Stimulated activated CD4-positive, alpha-beta T cell treated with anti-CD3 and anti-CD28 coated beads, Interleukin-2, amount 100 ng/mL, for 24 hours (primary cell): ENCODE measurements at places on chromosomes 13 and 19.

DNA sequence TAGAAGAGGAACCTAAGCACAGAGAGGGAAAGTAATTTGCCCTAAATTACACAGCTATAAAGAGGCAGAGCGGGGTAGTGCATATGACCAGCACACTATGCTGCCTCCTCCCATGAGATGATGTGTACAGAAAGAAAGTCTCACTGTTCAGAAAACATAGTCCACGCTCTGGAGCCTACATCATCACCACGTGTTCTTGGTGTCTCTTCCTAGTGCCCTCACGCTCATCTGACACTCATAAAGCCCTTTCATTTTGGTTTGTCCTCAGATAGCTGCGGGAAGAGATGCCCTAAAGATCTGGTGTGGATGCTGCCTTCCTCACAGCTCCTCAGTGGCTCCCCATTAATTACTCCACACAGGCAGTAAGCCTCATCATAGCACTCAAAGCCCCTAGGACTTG, 27.4 kb upstream of the SIAH3 start:
- no peak for DNase-seq

DNA sequence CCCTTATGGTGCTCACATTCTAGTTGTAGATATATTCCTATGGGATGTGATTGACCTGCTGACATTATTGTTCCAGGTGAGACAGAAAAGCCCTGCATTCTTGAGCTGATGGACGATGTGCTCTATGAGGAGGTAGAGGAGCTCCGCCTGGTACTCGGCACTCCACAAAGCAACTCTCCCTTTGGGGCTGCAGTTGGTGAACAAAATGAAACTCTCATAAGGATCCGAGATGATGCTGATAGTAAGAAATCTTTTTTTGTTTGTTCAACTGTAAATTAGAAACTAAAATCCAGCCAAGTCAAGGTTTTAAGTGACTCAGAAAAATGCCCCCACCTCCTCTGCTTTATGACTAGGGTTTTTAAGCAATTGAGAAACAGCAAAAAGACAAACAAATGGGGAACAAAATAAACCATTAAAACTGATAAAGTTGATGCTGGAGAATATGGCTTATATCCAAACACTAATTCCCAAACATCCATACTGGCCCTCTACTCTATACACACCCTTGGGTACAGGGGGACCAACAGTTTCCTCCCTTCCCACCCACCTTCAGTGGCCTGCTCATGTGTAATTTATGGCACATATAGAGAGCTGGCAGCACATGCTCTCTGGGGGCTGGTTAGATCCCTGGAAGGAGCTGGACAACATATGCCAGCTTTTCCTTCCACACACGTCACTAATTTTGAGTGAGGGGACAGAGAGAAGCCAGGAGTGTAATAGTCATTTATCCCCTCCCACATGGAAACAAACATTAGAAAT, 139.6 kb downstream of the STOML3 start:
- no peak for DNase-seq

DNA sequence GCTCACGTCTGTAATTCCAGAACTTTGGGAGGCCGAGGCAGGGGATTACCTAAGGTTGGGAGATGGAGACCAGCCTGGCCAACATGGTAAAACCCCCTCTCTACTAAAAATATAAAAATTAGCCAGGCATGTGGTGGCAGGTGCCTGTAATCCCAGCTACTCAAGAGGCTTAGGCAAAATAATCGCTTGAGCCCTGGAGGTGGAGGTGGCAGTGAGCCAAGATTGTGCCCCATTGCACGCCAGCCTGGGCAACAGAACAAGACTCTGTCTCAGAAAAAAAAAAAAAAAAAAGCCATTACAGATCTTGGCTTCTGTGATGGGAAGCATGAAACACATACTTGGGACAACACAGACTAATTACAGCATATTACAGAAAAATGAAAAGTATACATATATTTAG, 1404.5 kb upstream of the SPRY2 start:
- DNase-seq, result no peak

- no peak for DNase-seq
These were observed 348.5 kb upstream of the ARGLU1 start for GRCh38 chr13:106916329-106916976.

DNA sequence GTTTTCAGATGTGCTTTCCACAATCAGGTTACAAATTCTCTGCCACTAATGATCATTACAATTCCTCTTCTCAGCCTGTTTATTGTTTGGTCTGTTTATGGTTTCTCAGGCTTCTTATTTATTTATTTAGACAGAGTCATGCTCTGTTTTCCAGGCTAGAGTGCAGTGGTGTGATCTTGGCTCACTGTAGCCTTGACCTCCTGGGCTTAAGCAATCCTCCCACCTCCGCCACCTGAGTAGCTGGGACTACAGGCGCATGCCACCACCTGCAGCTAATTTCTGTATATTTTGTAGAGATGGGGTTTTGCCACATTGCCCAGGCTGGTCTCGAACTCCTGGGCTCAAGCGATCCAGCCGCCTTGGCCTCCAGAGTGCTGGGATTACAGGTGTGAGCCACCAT, 2.1 kb upstream of the ZSCAN5A start:
- DNase-seq, result no peak

- peak; percentile 91 for DNase-seq
These were observed 1.2 kb upstream of the INAFM1 start for GRCh38 chr19:47273313-47274070.

- DNase-seq, result peak; percentile 91
These were observed at the start of gene NECTIN2 for GRCh38 chr19:44845612-44846454. TSS of gene NECTIN2 (plus strand) at chr19:44846297. CDS start at chr19:44846526, 229 bp downstream.

DNA sequence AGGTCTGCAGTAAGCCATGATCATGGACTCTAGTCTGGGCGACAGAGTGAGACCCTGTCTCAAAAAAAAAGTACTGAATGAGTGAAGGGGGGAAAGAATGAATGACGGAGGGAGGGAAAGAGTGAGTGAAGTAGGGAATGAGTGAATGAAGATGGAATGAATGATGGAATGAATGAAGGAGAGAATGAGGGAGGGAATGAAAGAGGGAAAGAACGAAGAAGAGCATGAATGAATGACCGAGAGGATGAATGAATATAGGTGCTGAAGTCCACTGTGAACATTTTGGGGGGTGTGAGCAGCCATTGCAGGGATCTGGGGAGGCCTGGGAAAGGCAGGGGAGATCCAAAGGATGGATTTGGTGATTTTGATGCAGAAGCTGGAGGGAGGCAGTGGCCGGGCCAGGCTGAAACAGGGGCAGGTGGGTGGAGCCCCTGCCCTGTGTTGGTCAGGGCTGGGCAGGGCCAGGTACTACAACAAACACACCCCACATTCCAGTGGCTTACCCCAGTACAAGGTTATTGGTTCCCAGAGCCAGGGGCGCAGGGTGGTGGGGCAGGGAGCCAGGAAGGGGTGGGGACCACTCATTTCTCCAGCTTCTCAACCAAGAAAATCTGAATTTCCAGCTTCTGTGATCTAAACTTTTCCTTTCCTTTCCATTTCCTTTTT, 14.3 kb downstream of the SLC27A1 start:
- no peak for DNase-seq

DNA sequence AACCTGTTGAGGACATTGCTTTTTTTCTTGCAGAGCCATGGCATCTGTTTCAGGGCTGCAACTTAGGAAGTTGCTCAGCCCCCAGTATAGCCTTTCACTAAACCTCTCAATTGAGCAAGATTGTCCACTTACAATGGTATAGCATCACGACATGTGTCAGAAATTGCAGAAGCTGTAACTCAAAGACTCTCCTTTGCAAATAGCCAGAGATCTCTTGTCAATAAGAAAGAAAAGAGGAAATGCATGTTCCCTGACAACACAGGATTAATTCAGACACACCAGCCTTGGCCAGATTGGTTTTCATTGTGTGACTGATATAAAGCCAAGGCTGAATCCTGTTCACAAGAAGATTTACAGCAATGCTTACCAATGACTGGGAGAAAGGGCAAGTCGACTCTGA, 38.7 kb upstream of the CYSLTR2 start:
- DNase-seq, result no peak

DNA sequence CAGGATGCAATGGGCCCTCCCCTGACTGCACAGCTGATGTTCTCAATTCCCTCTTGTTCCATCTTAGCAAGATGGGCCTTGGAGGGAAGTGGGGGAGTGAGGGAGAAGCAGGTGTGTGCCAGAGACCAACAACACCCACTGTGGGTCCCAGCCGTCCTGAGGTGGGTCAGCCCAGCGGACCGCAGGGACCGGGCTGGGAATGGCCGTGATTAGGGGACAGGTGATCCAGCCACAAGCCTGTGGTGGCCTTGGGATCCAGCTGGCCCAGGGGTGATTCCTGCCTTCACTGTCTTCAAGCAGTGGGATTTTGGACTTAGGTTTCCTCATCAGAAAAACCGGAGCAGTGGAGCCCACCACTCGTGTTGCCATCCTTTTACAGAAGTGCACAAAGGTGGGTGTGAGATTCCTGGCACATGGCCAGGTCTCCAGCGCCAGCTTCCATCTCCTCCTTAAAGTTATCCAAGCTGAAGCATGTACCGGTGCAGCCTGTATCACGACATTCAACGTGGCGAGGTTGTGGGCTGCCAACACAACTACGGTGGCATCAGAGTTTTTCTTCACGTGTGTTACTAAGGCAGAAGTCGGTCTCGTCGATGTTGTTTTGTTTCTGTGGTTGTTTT, 9.0 kb upstream of the ATP11A start:
- no peak for DNase-seq

DNA sequence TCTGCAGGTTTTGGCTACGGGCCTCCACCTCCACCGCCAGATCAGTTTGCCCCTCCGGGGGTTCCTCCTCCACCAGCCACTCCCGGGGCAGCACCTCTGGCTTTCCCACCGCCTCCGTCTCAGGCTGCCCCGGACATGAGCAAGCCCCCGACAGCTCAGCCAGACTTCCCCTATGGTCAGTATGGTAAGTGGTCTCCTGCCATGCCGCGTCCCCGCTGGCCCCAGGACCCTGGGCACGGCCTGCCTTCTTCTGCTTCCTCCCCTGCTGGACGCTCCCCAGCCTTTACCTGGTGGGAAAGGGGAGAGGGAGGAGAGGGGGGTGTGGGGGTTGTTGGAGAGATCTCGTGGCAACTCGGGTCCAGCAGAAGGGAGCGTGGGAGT, 5.7 kb upstream of the RPS15 start:
- no peak for DNase-seq

DNA sequence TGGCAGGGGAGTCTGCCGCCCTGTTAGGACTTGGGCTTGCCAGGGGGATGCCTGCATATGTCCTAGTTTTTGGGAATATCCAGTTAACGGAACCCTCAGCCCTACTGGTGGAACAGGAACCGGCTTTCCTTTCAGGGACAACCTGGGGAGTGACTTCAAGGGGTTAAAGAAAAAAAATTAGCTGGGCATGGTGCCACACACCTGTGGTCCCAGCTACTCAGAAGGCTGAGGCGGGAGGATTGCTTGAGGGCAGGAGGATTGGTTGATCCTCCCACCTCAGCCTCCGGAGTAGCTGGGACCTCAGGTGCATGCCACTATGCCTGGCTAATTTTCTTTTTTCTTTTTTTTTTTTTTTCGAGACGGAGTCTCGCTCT, 22.5 kb downstream of the LDLR start:
- no peak for DNase-seq

GRCh38 chr19:15457701-15458484, 6.5 kb downstream of the RASAL3 start:
- DNase-seq, result no peak

DNA sequence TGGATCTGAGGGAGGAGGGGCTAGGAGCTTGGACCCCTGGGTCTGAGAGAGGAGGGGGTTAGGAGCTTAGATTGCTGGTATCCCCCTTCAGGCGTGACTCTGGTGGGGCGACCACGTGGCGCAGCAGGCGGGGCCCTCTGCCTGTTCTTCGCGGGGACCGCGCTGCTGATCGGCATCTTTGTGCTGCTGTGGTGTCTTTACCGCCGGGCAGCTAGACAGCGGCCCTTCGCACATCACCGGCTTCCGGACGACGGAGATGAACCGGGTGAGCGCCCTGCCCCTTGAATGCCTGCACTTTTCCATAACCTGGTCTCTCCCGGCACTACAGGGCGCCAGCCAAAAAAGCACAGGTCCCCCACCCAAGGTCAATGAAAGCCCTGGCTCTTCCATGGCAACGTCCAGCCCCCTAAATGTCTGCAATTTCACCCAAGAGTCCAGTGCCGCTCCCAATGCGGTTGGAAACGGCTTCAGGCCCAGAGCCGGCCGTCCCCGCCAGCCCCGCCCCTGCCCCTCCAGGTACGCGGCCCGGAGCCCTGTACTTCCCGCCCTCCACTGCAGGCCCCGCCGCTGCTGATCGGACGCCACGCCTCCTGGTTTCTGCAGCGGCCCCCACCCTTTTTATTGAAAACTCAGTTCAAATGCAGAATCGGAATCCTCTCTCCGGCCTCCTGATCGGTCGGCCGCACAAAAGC, 2.8 kb downstream of the GFY start:
- DNase-seq, result no peak

- DNase-seq, result peak; percentile 32
These were observed 1.4 kb downstream of the BST2 start for GRCh38 chr19:17404015-17404414.

- DNase-seq, result no peak
These were observed 41.3 kb upstream of the INTS6 start for GRCh38 chr13:51494156-51494555.

- no peak for DNase-seq
These were observed 30.1 kb downstream of the SCEL start for GRCh38 chr13:77565635-77566034.

- DNase-seq, result no peak
These were observed 130.8 kb downstream of the KDM4B start for GRCh38 chr19:5099701-5100221.

GRCh38 chr19:38852231-38853044, 2.7 kb upstream of the HNRNPL start:
- DNase-seq, result peak; percentile 63

DNA sequence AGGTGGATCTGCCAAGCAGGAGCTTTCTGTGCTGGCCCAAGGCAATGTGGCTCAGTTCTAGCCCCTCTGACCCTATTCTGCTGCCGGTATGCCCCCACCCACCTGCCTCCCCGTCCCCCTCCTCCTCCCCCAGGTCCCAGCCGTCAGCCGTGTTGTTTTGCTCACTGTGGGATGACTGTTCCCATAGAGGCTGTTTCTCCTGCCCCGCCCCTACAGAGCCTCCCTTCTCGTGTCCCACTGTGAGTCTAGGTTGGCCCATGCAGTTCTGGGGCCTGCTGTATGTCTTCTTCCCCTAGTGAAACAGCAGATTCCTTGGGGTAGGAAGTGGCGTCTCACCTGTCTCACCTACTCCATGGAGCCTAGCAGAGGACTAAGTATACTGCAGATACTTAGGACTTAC, 48.8 kb downstream of the ATP11A start:
- DNase-seq, result no peak

GRCh38 chr19:34408411-34408810, 4.2 kb downstream of the PDCD2L start:
- no peak for DNase-seq

GRCh38 chr13:99995104-99995588, 13.6 kb downstream of the ZIC2 start:
- DNase-seq, result no peak

DNA sequence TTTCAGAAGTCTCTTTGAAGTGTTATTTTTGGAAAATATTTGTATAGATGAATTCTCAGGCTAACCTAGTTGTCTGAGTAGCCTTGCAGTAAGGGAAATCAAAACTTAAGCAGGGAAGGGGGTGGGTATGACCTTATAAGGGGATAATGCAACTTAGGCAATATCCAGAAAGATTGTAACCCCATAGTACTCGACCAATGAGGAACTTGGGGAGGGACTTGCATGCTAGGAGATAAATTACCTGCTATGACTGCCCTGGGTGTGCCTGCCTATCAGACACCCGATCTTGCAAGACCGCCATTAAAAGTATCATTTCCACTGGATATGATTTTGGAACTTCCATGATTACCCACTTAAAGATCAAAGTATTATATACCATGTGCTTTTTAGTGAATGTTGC, 23.0 kb upstream of the RFXAP start:
- no peak for DNase-seq

- no peak for DNase-seq
These were observed 20.1 kb upstream of the NANOS2 start for GRCh38 chr19:45934551-45935230.
